ENCODE measurements at places on chromosomes 6 and 20.

- no peak for DNase-seq
Observed at GRCh38 chr20:21101932-21102575, 4.1 kb downstream of the LINC00237 start.

GRCh38 chr20:15059438-15059837 is 722.0 kb upstream of the FLRT3 start:
- DNase-seq: no peak

DNA sequence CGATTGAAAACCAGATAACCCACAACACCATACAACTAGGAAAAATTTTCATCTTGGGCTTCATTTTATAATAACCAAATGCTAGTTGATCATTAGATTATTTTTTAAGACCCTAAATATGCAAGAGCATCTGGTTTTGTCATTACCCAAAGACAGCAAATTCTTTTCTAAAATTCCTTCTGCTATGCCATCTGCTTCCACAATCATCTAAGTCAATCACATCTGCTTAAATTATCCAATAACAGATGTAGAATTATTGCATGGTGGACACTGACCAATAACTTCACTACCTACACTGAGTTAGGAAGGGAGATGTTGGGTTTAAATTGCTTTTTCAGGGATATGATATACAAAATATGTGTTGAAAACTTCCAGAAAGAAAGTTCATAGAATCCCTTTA is 41.9 kb downstream of the PKHD1 start:
- DNase-seq: no peak

DNA sequence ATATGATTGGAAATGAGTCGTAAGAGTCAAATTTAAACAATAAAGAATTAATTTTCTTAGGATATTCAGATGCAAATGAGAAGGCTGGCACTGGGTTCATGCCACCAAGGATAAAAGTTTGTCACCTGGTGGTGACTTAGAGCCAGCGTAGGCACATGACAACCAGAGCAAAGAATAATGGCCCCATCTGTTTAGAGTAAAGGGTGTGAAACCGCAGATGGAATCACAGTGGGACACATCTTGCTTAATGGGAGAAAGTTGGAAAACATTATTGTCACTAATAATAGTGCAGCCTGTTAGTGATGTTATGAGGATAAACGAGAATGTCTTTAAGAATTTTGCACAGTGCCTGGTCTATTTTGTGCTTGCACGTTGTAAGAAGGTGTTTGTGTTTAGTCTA is 727.8 kb downstream of the QKI start:
- DNase-seq: no peak

DNA sequence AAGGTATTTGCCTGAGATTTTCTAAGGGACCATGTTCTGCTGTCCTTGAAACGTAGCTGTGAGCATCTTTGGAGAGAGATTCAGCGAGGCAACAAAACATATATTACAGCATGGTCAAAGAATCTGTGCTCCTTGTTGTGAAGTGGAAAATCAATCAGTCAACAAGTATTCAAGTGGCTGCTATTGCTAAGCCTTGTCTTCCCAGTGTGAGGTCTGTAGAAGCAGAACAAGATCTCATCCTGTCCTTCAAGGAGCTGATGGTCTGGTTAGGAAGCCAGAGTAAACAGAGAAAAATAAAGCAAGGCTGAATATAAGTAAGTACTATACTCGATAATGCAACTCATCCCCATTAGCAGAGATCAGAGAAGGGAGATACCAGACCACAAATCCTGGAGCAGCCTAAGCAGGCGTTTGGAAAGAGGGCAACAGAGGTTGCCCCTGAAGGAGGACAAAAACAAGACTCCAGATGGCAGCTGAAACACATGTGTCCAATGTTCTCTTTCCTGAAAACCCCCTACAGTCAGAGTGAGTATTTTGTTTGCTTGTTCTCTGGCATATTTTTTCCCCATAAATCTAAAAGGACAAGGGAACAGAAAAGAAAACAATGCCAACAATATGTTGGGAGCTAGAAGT is 392.0 kb downstream of the SYNE1 start:
- DNase-seq: no peak

GRCh38 chr6:56663344-56663743 is 20.7 kb upstream of the DST start:
- no peak for DNase-seq

- DNase-seq: no peak
Observed at GRCh38 chr6:241336-241865, 50.9 kb upstream of the DUSP22 start.

GRCh38 chr20:34109442-34109841 is 2.6 kb downstream of the EIF2S2 start:
- no peak for DNase-seq

- DNase-seq: no peak
Observed at GRCh38 chr20:10134176-10134575, 84.5 kb upstream of the SNAP25 start.

- no peak for DNase-seq
Observed at GRCh38 chr20:53757472-53757913, 163.9 kb upstream of the ZNF217 start.

GRCh38 chr6:105644073-105644489 is 241.2 kb upstream of the PREP start:
- no peak for DNase-seq

DNA sequence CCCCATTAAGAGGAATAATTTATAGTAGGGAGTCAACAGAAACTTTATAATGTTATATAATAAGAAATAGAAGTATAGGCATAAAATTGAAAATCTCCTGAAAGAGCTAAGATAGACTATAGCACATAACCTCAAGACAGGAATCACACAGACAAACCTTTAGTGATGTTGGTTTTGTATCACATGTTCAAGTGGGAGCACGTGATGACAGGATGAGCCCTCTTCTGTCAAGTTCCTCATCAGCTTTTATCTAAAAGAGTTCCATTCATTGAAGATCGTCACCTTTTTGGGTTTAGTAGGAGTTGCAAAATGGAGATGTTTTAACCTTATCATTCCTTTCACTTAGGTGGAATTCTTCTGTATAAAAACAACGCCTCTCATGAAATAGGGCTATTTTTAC is 127.0 kb downstream of the MCHR2 start:
- DNase-seq: no peak

- no peak for DNase-seq
Observed at GRCh38 chr6:111469543-111469942, 13.5 kb downstream of the REV3L start.

DNA sequence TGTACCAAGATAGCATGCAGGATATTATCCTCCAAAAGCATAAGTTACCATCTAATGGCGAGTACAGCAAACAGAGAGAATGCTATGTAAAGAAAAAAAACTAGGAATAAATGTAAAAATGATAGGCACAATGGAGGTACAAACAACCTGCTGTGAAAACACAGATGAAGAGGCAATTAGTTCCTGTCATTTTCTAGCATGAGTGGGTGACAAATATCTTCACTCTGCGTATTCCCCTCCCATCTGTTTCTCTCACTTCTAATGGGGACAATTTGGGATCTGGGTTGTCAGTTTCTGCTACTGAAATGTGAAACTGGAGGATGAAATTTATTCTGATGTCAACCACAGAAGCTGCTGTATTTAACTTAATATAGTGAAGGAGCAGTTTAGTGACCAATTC is 11.7 kb upstream of the PTPRK start:
- DNase-seq: no peak

DNA sequence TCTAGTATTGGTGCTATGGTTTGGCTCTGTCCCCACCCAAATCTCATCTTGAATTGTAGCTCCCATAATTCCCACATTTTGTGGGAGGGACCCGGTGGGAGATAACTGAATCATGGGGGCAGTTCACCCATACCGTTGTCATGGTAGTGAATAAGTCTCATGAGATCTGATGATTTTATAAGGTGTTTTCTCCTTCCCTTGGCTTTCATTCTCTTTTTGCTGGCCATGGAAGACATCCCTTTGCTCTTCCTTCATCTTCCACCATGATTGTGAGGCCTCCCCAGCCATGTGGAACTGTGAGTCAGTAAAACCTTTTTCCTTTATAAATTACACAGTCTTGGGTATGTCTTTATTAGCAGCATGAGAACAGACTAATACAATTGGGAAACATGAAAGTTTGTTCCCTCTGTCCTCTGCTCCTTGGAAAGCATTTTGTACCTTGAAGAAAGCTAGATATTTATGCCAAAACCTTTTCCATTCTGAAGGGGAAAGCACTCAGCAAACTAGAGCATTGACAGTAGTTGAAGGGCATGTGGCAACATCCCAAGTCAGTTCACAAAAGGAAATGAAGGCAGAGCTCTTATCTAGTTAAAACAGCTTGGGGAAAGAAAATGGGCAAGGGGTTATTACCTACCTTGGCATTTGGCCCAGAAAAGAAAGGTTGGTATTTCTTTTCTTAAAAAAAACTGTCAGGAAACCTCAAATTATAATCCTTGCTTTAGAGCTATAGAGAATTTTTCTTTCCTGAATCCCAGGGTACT is 10.7 kb upstream of the TNFAIP3 start:
- DNase-seq: no peak
